RWPE1 (cell line): ENCODE measurements at places on chromosomes 6 and 20.

DNA sequence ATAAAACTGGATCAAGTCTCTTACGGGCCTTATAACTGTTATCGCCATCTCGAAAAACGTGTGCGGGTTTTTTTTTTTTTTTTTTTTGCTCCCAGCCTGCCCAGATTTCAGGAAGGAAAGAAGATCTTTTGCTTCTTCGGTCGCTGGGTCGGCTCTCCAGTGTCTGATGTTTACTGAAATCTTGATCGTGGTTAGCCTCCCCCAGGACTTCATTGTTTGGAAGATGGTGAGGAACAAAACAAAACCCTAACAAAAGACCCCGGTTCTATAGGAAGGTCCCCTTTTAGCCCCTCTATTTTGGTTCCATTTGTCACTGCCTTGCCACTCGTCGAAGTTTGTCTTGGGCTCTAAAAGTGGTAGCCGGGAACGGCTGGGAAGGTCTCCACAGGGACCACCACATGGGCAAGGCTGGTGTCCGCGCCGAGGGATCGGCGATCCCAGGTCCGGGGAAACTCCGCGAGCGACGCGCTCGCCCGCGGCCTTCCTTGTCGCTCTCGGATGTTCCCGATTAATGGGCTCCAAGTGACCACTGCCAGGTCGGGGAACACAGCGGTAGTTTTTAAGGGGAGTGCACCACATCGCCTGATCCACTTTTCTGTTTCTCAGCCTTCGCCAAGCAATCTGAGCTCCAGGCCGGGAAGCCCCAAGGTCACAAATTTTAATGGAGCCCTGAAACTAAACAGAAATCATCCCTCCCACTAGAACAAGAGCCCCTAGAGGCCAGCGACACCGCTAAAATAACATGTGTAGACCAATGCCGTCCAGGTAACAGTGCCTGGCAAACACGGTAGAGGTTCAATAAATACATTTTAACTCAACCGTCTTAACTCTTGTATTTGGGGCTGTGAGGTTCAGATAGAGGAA, 27.0 kb downstream of the TRIM27 start:
- DNase-seq = peak; percentile 51

DNA sequence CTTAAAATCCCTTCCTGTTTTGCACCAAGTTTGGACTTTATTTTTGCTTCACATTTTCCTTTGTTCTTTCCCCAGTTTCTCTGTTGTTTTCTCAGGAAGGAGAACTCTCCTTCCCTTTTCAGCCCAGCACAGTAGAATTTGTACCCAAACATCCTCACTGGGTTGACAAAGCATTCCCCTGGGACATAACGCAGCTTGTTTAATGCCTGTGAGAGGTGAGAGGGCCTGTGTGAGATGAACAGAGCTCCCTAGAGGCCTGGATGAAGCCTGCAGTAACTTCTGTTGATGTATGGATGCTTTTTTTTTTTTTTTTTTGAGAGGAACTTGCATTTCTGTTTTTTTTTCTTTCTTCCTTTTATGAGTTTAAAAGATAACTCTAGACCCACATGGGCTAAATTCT, 104.9 kb upstream of the SLC22A23 start:
- DNase-seq = no peak

GRCh38 chr6:121143476-121143875, 190.8 kb downstream of the TBC1D32 start:
- peak; percentile 13 for DNase-seq

GRCh38 chr6:166516251-166516884, 70.1 kb downstream of the RAMACL start:
- no peak for DNase-seq

DNA sequence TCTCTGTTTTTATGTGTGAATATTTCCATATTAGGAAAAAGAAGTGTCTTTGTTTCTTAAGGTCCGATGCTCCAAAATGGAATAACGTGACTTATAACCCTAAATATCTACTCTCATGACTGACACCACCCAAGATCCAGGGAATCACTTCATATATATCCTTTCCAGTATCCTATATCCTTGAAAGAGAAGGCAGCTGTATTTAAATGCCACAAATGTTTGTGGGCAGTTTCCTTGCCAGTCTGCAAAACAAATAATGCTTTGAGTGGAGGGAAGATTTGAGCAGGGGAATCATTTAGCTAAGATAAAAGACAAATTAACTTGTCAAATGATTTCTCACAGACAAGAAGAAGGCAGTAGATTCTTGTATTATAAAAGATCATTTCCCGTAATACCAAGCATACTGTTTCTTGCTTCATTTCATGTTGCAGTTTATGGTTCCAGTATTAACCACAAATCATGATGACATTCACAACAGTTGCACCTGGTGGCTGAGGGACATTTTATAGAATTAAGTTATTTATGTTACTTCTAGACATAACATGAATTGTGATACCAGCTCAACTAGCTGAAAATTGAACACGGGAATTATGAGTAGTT, 30.0 kb upstream of the FABP7 start:
- no peak for DNase-seq

DNA sequence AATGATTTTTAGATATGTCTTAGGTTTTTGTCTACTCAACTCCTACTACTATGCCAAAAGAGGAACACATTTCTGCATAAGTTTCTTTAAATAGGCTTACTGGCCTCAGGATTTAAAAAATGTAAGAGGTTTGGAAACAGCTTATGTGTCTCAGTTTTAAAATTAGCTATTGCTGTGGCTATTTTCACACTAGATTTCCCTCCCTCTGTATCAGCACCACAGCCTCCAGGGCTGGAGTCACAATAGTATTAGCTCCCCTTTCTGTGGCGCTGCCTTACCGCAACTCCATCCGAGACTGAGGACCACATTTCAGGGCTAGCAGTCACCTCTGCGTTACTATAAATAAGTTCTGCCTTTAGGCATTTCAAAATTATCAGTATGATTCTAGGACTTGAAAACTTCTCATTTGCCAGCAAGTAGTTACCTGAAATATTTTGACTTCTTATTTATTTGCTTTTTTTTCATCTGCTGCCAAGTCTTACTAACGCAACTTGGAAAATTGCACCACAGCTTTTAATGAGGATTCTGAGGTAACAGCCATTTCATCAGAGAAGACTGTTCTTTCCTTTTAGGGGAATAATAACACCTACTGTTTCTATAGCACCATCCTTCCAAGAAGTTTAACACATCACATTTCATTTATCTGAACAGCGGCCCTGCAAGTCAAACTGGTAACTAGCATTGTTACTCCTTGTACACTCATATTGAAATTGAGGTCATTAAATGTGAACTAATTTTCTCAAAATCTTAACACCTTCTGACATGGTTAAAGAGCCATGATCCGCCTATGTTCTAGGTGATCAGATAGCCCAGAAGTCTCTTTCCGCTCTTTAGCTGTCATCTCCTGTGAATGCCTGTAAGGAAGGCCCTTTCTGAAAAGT, 105.9 kb downstream of the GJA10 start:
- DNase-seq = no peak

DNA sequence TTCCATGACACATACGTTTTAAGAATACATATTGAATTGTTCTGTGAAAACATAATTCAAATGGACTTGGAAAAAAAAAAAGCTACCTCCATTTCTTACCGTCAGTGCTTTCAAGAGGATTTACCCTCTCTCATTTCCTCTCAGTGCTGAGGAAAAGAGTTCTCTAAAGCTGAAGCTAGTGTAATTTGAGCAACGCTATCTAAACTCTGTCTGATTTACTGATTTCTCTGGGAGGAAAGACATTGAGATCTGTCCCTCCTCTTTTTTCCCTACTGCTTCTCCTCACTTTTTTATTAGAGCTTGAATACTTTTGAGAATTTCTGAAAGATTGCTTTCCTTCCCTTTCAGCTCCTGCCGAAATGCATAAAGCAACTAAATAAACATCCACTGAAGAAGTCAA, 41.2 kb upstream of the GRIK2 start:
- no peak for DNase-seq

- DNase-seq = no peak
These were observed 11.8 kb upstream of the TRAM2 start for GRCh38 chr6:52588710-52589091.

GRCh38 chr6:73088138-73088813, 137.0 kb downstream of the KHDC1L start:
- DNase-seq = no peak

DNA sequence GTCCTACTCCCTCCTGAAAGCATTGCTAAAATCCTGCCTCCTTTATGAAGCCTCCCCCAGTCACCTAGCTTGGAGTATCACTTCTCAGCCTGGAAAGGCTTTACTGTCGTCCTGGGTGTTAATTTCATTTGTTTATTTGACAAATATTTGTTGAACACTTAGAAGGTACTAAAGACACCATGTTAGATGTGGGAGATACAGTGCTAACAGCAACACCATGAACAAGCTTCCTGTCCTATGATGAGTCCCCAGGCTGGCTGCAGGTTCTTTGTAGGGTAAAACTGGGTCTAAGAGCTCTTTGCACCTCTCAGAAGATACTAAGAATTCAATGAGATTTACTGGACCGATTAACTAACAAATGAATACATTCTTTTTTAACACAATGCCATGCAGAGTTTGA, 109.2 kb upstream of the TMEM170B start:
- no peak for DNase-seq

DNA sequence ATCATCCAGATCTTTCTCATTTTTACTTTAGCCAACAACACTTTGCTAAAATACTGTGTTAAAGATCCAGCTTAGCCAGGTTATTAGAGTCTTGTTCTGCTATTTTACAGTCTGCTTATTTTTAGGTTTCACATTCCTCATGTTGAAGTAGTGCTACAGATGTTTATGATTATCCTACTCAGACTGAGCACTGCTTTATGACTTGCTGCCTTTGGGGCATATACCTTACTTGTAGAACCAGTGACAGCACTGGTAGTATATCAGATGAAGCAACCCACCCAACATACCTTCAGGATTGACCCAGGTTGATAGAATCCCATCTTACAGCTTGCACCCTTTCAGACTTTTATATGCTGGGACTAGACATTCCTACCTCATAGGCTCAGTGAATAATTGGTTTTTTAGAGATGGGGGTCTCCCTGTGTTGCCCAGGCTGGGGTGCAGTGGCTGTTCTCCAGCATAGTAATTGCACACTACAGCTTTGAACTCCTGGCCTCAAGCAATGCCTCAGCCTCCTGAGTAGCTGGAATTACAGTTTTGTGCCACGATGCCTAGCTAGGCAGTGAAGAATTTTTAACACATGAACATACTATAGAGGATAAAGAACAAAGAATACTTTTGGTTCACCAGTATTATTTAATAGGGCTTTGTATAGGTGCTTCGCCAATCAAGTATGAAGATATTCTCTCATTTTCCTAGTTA, 63.8 kb upstream of the DYNLRB1 start:
- no peak for DNase-seq

DNA sequence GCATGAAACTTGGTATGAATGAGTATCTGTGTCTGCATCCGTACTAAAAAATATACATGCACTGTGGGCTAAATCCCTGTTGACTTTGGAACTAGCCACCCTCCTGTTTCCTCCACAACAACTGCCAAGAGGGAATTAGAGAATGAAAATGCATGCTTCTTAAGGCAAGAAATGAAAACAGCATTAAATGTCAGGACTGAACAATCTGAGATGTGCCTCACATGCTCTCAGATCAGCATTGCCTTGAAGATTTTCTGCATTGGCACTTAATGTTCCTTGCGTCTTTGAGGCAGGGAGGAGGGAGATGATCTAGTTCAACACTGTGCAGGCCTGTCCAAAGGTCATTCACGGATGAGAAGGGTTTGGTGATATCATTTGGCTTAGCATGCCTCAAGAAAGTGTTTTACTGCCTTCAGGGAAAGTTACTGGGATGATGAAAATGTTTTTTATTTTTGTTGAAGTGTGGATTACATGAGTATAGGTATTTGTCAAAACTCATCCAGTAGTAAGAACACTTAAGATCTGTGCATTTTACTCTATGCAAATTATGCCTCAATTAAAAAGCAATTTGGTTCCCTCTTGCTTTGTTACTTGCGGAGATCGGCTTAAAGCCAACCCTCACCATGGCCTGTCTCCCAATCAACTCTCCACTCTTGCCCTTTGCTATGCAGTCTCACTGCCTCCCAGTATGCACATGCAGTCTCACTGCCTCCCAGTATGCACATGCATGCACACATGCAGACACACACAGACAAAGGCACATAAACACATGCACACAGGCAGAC, 47.5 kb upstream of the RIN2 start:
- no peak for DNase-seq

GRCh38 chr6:105519954-105520353, 117.1 kb upstream of the PREP start:
- no peak for DNase-seq

DNA sequence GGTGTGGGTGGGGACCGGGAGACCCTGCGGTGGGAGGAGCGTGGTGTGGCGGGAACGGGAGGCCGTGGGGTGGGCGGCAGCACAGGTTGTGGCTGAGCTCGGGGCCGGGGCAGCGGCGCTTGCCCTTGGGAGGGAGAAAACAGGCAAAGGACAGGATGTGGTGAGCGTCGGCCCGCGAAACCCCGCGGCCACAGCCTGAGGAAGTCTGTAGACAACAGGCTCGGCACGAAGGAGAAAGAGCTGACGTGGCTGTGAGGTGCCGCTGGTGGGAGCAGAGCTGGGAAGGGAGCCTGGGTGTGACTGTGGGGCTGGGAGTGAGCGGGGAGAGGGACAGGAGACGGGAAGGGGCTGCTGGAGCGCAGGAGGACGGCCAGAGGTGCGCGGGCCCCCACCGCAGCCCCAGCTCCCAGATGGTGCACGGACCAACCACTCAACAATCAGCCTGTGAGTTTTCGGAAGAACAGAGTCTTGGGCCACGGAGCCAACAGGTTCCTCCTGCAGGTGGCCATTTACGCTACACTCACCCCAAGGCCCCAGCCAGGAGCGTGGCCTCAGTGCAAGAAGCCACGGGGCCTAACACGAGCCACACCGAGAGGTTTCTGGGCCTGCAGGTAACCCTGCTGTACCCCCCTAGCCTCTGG, 202.8 kb downstream of the DLL1 start:
- DNase-seq = no peak

DNA sequence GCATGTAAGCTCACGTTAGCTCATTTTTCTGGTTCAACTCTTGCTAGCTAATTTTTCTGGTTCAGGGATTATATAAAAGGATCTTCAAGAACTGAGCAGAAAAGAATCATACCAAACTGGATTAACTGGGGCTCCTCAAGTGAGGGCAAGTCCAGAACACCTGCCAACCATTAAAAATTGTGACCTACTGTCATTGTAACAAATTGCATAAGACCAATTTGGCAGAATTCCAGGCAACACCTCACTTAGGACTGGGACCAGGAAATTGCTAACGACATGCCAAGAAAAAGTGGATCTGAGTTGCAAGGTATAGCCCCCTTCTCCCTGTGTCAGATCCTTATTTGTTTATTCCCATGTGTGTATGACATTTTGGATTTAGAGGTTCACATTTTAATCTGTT, 216.6 kb downstream of the HIVEP2 start:
- DNase-seq = no peak

- no peak for DNase-seq
These were observed 107.0 kb downstream of the HUS1B start for GRCh38 chr6:549906-550305.

- DNase-seq = no peak
These were observed 147.4 kb downstream of the FAM83B start for GRCh38 chr6:54993948-54994347.
